Psoas muscle (tissue), 8 donors: ENCODE measurements at places on chromosomes 7 and 10. TPM values are rescaled to one million over a fixed set of nuclear protein-coding genes. Genes with fewer than 3 reads are reported as not detected.

Gene TRIM74
- 0.36 TPM for total RNA-seq

Gene UCN3
- not detected for total RNA-seq

Gene LRRC27
- 2.9 TPM for total RNA-seq

Gene HOXA2
- total RNA-seq: 0.59 TPM

Gene MYO3A
- not detected for total RNA-seq

- H3K4me1 ChIP-seq: peaks cover 32% of the 10 kb centered on the region
- peak overlapping the region; percentile 77 for H3K27ac ChIP-seq
- peak; percentile 56 for DNase-seq
- peak overlapping the region; percentile 60 for H3K4me3 ChIP-seq
Measured at GRCh38 chr7:140656548-140657515, 15.9 kb upstream of the ADCK2 start.

GRCh38 chr10:90862908-90863514 lies 5.2 kb upstream of the HTR7 start:
- no peaks in the 10 kb centered on the region for H3K36me3 ChIP-seq
- H3K4me3 ChIP-seq: no peak overlapping the region
- H3K27me3 ChIP-seq: no peaks in the 10 kb centered on the region
- DNase-seq: no peak

DNA sequence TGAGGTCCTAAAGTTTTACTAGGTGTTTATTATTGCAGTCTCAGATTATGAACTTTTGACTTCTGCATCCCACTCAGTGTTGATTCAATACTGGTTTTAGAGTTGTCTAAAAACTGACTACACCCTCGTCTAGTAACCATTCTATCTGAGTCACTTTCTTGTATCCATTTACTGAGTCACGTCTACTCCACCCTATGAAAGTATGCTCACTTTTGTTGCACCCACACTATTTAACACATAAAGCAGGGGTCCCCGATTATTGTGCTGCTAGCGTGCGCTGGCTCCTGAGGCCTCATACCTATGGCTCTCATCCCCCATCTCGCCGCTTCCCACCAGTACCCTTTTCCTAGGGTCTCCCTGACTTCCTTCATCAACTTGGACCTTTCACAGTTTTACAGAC lies 2.0 kb downstream of the SAMD9 start:
- no peak overlapping the region for H3K27ac ChIP-seq
- DNase-seq: no peak
- H3K36me3 ChIP-seq: no peaks in the 10 kb centered on the region
